ENCODE measurements at places on chromosomes 7 and 10.

GRCh38 chr7:141880960-141881359 lies 35.2 kb upstream of the OR9A4 start:
- no peak for DNase-seq

GRCh38 chr10:5895804-5896203 lies 5.8 kb downstream of the FBH1 start:
- DNase-seq: no peak

GRCh38 chr10:98420786-98421185 lies 5.8 kb upstream of the PYROXD2 start:
- DNase-seq: no peak

- DNase-seq: no peak
Observed at GRCh38 chr10:11373717-11374171, 237.7 kb downstream of the USP6NL start.

GRCh38 chr10:49355221-49355620 lies 40.7 kb downstream of the DRGX start:
- DNase-seq: no peak

DNA sequence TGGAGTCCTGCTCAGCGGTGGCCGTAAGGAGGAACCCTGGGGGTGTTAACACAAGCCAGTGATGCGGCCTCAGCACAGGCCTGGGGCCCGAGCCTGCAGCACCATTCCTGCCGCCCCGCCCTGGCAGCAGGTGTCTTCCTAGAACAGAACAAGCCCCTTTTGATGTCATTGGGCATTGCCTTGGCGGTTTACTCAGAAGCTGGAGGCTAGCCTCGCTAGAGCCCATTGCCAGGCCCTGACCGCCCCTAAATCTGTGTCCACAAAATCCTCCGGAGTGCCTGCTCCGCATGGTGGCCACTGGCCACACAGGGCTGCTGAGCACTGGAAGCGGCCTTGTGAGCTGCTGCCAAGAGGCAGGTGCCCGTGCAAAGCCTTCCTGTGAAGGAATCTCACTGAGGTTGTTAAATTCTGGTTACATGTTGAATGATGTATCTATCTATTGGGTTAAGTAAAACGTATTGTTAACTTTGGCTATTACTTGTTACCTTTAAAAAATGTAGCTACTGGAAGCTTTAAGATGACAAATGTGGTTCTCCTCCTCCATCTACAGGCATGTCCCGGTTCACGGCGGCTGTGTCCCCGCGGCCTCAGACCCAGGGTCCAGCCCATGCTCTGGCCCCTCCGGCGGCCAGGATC lies 1.2 kb upstream of the INPP5A start:
- no peak for DNase-seq

- DNase-seq: no peak
Observed at GRCh38 chr7:124701955-124702354, 63.6 kb downstream of the GPR37 start.

- peak; percentile 36 for DNase-seq
Observed at GRCh38 chr10:91198781-91199180, 21.7 kb upstream of the PCGF5 start.

GRCh38 chr7:134630893-134631292 lies 15.8 kb upstream of the BPGM start:
- no peak for DNase-seq

GRCh38 chr10:47443145-47443544 lies 40.8 kb downstream of the ANXA8 start:
- DNase-seq: no peak

DNA sequence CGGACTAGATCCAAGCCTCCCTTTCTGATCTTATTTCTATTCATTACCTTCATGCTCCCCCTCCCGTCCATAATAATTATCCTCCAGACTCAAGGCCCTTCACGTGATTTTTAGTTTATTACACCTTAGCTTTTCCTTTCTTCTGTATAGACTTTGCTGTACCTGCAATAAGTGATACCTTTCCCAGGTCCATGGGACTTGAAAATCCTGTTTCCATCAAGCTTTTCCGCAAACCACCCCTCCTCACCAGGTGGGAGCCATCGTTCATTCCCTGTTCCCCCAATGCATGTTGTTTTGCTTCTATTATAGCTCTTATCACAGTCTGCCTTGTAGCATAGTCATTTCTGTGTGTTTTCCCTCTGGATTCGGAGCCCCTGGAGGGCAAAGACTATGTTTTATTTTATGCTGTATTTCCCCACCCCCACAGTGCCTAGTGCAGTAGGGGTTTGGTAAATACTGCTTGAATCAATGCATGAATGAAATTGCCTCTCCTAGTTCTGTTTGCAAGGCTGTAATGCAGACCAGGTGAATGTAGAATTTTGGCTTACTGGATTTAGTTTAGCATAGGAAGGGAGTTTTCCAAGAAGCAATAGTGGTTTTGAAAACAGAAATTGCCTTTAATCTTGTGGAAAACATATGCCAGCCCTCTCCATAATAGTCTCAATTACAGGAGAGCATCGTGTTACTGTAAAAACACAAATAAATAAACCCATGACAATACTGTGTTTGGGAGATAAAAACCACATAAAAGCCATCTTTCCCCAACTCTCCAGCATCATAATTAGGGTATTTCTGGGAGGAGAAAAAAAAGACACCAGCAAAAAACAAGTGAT lies 213.4 kb downstream of the AUTS2 start:
- no peak for DNase-seq

- no peak for DNase-seq
Observed at GRCh38 chr7:157372300-157373232, 35.8 kb downstream of the DNAJB6 start.

DNA sequence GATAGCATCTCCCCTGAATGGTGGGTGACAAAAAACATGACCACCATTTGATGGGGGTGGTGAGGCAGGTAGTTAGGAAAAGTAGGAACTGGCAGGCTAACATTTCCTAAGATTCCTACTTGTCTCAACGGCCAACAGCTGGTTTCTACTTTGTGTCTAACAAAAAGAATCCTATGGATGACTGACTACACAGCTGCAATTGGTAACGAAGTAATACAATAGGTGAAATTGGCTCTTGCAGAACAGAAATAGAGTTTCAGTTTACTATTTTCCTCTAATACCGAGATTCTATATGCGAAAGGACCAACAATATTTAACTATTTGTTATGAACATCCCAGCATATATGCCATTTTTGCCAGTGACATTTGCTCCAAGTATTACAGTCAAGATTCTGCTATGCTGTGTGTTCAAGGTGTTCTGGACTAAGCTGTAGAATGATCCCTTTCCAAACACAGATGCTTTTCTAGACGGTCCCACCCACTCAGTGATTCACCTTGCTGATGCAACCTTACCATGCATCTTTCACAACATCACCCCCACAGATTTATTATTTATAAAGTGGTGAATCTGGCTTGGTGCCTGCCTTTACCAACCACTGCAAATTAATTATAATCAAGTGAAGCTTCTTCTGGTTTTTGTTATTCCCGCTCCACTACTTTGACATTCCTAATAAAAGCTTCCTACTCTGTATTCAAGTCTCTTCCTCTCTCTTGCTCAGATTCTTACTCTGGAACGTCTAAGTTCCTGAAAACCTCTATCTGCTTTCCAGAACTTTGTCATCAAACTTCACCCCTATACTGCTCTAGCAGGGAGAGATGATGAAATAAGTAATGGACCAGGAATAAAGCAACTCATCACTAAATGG lies 16.8 kb downstream of the BBIP1 start:
- no peak for DNase-seq

DNA sequence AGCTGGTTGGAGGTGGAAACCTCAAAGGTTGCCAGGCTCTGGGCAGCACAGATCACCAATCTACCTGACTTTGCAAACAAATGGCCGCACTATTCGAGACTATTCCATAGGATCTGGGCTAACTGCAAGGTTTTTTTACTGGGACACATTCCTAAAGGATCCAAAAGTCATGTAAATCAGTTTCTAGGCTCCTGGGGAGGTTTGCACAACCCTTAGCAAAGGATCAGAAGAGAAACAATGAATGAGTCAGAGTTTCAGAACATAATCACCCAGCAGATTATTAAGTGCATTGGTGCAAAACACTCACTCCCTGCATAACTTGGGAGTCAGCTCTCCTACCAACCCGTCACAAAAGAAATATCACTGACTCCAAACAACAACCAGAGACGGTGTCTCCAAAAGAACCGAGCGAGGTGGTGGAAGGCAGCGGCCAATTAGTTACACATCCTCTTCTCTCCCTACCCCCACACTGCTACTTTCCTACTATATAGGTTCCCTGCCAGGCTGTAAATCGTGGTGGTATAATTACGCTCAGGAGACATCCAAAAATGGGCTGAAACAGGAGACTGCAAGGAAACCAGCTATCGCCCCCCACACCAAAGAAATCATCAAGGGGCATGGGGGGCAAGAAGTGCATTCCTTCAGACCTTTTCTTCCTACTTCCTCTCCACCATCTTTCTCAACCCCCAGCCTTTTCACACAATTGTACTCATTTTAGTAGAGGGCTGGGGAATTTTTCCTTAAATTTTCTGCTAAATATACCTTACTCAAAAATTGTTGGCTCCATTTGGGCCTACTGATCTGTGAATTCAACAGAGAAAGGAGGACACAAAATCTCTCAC lies 3.2 kb downstream of the UBE2H start:
- DNase-seq: peak; percentile 75

DNA sequence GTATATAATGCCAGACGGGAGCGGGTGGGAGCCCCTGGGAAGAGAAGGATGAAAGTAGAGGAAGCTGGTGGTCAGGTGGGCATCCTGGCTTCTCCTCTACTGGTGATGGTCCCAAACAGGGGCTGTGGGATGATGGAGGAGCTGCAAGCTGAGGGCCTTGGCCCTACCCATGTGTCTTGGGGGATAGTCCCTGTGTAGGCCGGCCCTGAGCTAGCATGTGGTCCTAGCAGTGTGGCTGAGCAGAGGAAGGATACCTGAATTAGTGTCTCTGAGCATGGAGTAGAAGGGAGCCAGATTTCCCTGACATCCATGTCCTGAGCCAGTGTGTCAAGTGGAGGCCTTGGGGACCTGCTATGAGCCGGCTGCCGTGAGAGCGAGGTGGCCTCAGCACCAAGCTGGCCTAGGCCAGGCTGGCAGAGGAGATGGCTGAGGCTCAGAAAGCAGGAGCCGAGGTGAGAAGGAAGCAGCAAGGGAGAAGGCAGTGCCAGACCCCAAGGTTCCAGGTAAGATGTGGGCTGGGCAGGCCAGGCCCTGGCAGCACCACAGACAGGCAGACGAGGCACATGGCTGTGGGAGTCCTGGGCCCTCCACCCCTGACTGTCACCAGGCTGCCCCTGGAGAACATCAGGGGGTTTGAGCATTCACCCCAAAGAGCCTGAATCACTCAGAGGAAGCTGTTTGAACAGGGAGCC lies 150.2 kb downstream of the ABCA13 start:
- no peak for DNase-seq

- no peak for DNase-seq
Observed at GRCh38 chr10:2464483-2464882, 602.9 kb upstream of the PFKP start.

- no peak for DNase-seq
Observed at GRCh38 chr10:47222461-47222860, 77.5 kb upstream of the GDF10 start.

GRCh38 chr7:33287738-33288137 lies 158.4 kb downstream of the BBS9 start:
- DNase-seq: no peak

GRCh38 chr10:74852381-74852780 lies 26.0 kb downstream of the KAT6B start:
- no peak for DNase-seq

GRCh38 chr7:133723044-133723443 lies 404.1 kb upstream of the LRGUK start:
- no peak for DNase-seq

GRCh38 chr7:118259115-118259514 lies 34.6 kb downstream of the ANKRD7 start:
- no peak for DNase-seq

DNA sequence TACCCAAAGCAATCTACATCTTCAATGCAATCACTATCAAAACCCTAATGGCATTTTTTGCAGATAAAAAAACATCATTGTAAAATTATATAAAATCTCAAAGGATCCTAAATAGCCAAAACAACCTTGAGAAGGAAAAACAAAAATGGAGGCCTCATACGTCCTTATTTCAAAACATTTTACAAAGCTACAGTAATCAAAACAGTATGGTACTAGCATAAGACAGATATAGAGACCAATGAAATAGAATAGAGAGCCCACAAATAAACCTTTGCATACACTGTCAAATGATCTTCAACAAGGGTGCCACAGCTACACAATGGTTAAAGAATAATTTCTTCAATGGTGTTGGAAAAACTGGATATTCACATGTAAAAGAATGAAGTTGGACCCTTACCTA lies 34.5 kb downstream of the PDLIM1 start:
- no peak for DNase-seq

GRCh38 chr7:107313355-107313754 lies 144.6 kb downstream of the HBP1 start:
- no peak for DNase-seq

GRCh38 chr7:117248829-117249228 lies 74.0 kb downstream of the WNT2 start:
- DNase-seq: no peak

DNA sequence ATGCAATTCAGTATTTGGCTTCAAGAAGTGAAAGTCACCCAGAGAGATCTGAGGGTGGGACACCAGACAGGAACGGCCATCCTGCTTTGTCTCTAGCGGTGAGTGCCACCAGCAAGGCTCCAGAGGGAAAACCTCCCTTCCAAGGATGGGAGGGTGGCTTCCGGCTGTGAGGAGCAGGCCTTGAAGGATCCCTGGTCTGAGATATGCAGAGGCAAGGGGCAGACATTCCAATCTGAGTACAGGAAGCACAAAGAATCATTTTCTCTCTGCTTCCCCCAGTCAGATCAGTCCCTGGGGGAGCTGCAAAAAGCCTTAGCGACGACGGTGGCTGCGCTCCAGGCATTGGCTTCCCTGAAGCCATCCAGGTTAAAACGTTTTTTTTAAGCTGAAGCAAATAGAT lies 167.4 kb downstream of the TEX36 start:
- no peak for DNase-seq

DNA sequence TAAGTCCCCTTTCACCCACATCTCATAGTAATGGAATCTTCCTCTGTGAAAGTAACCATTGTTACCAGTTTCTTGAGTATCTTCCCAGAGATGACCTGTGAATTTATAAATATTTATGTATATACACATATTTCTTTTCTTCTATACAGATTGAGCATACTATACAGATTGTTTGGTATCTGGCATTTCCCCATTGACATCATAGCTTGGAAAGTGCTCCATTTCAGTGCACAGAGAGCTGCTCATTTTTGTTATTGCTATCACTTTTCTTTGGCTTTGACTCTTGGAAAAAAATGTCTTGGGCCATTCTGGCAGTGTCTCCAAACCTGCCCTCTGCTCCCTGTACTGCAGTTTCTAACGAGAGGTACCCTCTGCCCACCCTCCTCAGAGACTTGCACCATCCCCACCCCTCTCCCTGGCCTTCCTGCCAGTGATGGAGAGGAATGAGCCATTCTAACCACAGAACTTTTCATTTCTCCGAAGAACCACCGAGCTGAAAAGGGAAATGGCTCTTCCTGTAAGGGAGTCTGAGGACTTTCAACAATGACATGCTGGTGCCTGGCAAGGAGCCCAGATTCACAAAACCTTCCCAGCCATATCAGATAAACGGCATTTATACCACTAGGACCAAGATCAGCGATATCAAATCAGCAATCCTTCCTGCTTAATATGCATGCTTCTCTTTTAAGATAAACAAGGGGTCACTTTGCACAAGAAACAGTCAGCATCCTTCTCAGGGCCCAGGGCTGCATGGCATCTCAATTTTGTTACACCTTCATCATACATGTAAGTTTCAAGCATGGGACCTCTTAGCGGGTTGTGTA lies 19.7 kb upstream of the CCSER2 start:
- DNase-seq: no peak
